ENCODE measurements at places on chromosomes 1 and 21. TPM values are rescaled to one million over a fixed set of nuclear protein-coding genes. Genes with fewer than 3 reads are reported as not detected.

GRCh38 chr1:220544901-220545303 is 17.0 kb downstream of the MARK1 start:
- no peaks in the 10 kb centered on the region for H3K36me3 ChIP-seq
- H3K4me1 ChIP-seq = no peaks in the 10 kb centered on the region
- no peak overlapping the region for H3K4me3 ChIP-seq
- H3K27me3 ChIP-seq = no peaks in the 10 kb centered on the region
- H3K27ac ChIP-seq = no peak overlapping the region
- DNase-seq = no peak

The ZNF593OS gene
- not detected for total RNA-seq

DNA sequence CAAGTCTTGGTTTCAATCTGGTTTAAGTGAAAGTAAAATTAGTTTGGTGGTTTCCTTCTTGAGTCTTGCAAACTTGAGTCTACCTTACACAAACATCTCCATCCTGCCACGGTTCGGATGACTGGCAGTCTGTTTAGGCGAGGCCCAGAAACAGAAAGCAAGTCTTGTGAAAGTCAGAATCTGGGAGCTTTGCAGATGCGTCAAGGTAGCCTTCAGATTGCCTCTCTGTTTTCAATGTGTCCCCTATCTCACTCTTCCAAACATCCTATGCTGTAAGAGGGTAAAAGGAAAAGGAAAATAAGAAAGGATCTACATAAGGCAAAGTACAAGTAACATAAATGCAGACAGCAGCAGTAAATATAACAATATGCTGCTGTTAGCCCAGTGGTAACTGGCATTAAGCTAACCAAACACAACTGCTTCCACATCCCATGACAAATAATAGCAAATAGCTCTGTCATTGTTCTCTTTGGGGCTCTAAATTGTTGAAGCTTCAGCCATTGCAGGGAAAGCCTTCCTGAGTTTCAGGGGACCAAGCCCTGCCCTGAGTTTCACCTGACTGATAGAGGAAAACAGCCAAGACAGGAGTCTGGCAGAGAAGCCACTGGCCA is 26.2 kb upstream of the C1orf105 start:
- peak overlapping the region; percentile 66 for H3K27ac ChIP-seq
- peak overlapping the region; percentile 51 for H3K4me3 ChIP-seq
- H3K36me3 ChIP-seq = no peaks in the 10 kb centered on the region
- H3K4me1 ChIP-seq = peaks cover 22% of the 10 kb centered on the region
- H3K27me3 ChIP-seq = no peaks in the 10 kb centered on the region

GRCh38 chr1:227788271-227789083 is 27.0 kb upstream of the PRSS38 start:
- peak overlapping the region; percentile 59 for H3K4me3 ChIP-seq
- H3K36me3 ChIP-seq = peaks cover 5% of the 10 kb centered on the region
- peak overlapping the region; percentile 63 for H3K27ac ChIP-seq
- H3K27me3 ChIP-seq = no peaks in the 10 kb centered on the region
- DNase-seq = peak; percentile 79
- H3K4me1 ChIP-seq = peaks cover 6% of the 10 kb centered on the region

- DNase-seq = no peak
- H3K36me3 ChIP-seq = no peaks in the 10 kb centered on the region
- H3K27me3 ChIP-seq = no peaks in the 10 kb centered on the region
- no peaks in the 10 kb centered on the region for H3K4me1 ChIP-seq
These were observed 42.9 kb upstream of the LGALS8 start for GRCh38 chr1:236480758-236481436.

GRCh38 chr1:203325418-203326091 is 20.2 kb downstream of the BTG2 start:
- H3K27me3 ChIP-seq = no peaks in the 10 kb centered on the region
- peak overlapping the region; percentile 98 for H3K27ac ChIP-seq
- DNase-seq = no peak

- no peaks in the 10 kb centered on the region for H3K27me3 ChIP-seq
- no peak for DNase-seq
- H3K4me3 ChIP-seq = no peak overlapping the region
- H3K36me3 ChIP-seq = no peaks in the 10 kb centered on the region
These were observed 123.1 kb downstream of the MATN1 start for GRCh38 chr1:30600258-30600657.

DNA sequence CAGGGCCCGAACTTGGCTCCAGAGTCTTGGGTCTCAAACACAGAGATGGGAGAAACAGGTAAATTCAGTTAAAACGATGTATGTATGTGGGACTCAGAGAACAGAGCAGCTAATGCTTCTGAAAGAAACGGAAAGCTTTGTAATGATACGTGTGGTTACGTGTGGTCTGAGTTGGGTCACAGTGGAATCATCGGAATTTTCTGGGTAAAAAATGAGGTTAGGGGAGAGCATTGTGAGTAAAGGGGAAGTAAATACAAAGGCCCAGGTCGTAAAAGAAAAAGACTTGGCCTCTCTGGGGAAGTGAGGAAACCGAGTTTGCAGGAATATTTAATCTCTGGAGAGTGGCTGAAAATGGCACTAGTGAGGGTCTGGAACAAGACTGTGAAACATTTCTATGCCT is 8.3 kb downstream of the NHLH2 start:
- H3K27me3 ChIP-seq = no peaks in the 10 kb centered on the region
- no peaks in the 10 kb centered on the region for H3K36me3 ChIP-seq
- no peak overlapping the region for H3K27ac ChIP-seq
- no peaks in the 10 kb centered on the region for H3K4me1 ChIP-seq

GRCh38 chr1:151618470-151618869 is 6.6 kb downstream of the SNX27 start:
- no peaks in the 10 kb centered on the region for H3K36me3 ChIP-seq
- no peak for DNase-seq
- no peak overlapping the region for H3K4me3 ChIP-seq
- no peak overlapping the region for H3K27ac ChIP-seq
- peaks cover 11% of the 10 kb centered on the region for H3K4me1 ChIP-seq

GRCh38 chr1:54331843-54332463 is 74.2 kb downstream of the SSBP3 start:
- H3K4me1 ChIP-seq = no peaks in the 10 kb centered on the region
- DNase-seq = no peak
- H3K36me3 ChIP-seq = peaks cover 16% of the 10 kb centered on the region

DNA sequence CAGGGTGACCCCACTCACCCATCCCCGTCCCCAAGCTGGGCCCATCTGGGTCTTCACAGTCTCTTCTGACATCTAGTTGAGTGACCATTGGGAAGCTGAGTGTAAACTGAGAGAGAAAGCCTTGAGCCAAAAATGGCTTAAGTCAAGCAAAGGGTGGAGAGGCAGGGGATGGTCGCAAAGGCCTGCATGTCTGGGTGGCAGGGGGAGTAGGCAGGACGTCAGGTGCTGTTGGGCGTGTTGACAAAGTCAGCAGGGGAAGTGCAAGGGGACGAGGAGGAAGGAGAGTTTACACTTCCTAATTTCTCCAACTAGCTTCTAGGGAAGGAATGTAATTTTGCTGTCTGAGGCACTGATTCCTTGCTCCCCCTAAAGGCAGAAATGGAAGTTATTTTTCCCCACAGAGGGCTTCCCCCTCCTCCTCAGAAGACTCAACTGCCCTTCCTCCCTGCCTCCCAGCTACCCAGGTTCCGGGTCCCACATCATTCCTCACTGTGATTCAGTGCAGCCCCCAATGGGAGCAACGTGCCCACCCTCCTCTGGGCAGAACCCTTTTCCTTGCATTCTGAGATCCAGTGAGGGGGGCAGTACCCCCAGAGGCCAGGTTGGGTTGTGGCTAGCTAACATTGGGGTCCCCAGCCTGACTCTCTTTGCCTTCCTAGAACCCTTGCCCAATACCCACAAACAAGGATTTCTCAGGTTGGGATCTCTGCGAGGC is 1.2 kb upstream of the ADORA1 start:
- DNase-seq = no peak
- H3K4me3 ChIP-seq = no peak overlapping the region
- no peak overlapping the region for H3K27ac ChIP-seq
- no peaks in the 10 kb centered on the region for H3K36me3 ChIP-seq

DNA sequence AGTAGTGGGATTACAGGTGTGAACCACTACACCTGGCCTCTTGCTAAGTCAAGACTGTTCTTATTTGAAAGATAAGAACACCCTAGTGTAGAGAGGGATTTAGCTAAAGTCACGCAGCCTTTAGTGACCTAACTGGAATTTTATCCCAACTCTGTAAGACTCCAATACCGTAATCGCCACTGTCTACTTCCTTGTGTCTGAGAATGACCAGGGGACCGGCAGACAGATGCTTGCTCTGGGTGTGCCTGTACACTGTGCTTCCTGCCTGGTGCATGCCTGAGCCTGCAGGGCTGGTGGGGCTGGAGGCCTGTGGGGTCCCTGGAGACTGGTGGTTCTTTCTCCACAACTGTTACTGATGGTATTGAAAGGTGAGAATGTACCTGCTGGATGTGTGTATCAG is 15.3 kb downstream of the MFSD2A start:
- no peaks in the 10 kb centered on the region for H3K36me3 ChIP-seq
- no peak overlapping the region for H3K4me3 ChIP-seq

Measured in naive thymus-derived CD4-positive, alpha-beta T cell (primary cell).